ENCODE measurements at places on chromosomes 1 and 21.

DNA sequence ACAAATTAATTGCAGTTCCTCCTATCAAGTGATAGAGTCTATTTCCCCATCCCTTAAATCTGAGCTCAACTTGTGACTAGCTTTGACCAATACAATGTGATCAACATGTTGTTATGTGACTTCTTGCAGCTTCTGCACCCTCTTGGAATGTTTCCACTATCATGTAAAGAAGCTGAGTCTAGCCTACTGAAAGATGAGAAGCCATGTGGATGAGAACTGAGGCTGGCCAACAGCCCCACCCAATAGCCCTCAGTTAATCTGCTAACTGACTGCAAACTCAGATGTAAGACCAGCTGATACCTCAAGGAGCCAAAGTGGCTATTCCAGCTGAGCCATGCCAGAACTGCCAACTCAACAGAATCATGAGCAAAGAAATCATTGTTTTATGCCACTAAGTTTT is 44.0 kb downstream of the LYST start:
- no peak for DNase-seq

DNA sequence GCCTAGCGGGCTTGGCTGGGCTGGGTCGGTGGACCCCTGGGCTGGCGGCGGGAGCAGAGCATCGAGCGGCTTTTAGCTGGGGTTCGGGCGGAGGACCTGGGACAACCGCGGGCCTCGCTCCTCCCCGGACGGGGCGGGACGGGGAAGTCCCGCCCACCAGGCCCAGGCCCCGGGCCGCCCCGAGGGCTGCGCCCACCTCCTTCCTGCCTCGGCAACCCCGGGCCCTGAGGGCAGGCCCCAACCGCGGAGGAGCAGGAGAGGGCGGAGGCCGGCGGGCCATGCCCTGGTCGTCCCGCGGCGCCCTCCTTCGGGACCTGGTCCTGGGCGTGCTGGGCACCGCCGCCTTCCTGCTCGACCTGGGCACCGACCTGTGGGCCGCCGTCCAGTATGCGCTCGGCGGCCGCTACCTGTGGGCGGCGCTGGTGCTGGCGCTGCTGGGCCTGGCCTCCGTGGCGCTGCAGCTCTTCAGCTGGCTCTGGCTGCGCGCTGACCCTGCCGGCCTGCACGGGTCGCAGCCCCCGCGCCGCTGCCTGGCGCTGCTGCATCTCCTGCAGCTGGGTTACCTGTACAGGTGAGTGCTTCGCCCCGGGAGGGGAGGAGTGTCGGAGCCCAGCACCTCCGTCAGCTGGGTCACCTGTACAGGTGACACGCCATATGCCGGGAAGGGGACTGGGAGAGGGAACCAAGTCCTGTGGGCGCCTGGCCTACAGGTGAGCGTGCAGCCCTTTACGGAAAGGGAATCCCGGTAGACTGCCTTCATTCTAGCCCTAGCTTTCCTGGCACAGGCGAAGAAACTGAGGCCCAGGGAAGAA is at the start of gene XKR8:
TSS of gene XKR8 (plus strand) at position 182 of the 812 bp plus-strand sequence. CDS start at position 279, 97 bp downstream.
- DNase-seq: peak; percentile 80

DNA sequence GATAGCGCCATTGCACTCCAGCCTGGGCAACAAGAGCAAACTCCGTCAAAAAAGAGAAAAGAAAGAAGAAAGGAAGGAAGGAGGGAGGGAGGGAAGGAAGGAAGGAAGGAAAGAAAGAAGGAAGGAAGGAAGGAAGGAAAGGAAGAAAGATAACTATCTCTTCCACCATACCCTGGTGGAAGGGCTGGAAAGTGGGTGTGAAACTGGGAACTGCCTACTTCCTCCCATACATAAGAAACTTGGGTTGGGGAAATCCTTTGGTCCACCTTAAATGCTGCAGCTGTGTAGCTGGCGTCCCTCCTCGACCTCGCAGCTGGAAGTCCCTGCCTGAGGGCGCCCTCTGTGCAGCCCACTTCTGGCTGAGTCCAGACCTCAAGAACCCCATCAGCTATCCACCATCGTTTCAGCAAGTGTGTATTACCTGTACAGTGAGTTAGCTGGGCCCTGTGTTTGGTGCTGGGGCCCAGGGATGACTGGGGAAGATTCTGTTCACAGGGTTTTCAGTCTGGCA is 4.6 kb upstream of the FAM167B start:
- no peak for DNase-seq

GRCh38 chr1:228095938-228096337 is 7.2 kb downstream of the C1orf35 start:
- no peak for DNase-seq

DNA sequence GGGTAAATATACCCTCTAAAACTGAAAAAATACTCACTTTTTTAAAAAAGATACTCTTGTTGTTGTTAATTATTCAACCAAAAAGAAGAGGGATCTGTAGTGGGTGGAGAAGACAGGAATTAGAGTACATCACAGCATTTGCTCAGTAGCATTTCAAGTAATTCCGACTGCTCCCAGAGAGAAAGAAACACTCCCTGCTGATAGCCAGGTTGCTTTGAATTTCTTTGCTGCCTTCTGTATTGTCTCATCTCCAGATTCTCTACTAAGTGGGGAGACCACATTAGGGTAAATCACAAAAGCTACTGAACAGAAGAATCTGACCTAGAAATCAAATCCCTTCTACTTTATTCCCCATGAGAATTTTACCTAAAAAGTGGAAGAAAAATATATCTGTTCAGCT is 661.1 kb downstream of the BRINP3 start:
- DNase-seq: no peak

DNA sequence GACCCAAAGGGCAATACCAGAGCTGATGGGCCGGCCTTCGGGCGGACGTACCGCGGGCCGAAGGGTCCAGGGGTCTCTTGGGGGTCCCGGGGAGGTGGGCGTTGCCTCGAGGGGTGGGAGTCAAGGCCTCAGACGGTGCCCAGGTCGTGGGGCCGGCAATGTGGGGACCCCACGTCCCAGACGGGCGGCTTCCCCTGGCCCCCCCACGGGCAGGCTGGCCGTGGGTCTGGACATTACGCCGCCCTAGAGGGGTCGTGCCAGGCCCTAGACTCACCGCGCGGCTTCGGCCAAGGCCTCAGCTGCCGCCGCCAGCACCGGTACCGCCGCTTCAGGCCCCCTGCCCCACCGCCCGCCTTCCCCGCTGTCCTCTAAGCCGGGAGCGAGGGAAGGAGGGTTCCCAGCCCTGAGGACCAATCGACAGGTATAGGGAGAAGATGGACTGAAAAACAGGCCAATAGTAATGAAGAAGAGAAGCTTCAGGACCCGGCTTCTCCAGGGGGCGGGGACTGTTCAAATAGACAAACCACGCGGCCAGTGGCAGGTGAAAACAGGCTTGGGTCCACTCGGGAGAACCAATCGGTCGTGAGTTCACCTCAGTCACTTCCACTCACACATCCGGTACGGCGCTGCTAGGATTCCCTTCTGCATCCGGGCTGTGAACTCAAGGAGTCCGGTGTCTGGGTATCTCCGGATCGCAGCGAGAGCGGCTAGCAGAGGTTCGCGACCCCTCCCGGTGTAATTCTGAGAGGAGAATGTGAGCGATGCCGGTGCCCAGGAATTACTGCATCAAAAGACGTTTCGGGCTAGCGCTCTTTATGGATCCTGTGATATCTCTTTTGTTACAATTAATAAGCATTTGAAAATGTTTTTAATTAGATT is at the start of gene MTOR:
TSS of gene MTOR (minus strand) at position 381 of the 879 bp plus-strand sequence. CDS start 3,142 bp downstream, outside the sequence.
- DNase-seq: peak; percentile 90

GRCh38 chr21:46153247-46154154 is 1.9 kb downstream of the FTCD start:
- DNase-seq: peak; percentile 25

DNA sequence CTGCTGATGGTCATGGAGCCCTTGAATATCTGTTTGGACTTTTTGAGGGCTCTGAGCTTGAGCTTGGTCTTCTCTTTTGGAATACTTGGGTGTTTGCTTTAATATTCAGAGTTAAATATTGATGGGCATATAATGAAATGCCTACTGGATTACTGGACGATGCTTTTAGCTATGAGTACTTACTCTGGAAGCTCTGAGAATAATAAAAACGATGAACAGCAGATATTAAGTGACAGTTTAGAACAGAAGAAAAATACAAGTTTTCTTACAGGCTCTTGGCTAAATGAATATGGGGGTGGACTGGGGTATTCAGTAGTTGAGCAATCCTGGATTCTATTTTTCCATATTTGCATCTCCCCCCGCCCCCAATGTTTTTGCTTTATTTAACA is 20.7 kb downstream of the GALNT2 start:
- no peak for DNase-seq

- DNase-seq: no peak
Observed at GRCh38 chr1:35453031-35453430, 104.2 kb downstream of the KIAA0319L start.

DNA sequence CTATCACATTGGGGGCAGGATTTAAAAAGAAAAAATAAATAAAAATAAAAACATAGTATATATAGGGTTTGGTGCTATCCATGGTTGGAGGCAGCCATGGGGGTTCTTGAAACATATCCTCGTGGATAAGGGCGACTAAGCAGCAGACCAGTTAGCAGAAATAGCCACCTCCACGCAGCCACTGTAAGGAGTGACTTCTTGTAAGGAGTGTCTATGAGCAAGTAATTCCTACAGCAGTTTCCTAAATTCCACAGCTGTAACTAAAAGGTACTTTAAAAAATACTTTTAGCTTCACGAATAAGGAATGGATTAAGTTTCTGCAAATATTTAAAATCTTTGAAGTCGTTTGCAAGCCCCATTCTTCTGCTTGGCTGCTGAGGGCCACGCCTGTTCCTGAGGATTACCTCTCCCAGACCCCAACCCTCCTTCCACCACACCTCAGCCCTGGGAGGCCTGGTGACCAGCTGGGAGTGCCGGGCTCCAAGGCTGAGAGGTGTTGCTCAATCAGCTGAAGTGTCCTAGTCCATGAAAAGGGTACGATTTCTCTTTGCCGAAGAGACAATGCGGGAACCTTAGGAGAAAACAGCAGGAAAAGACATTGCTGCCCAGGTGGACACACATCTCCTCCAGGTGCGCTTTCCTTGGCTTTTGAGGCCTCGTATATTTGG is 115.3 kb downstream of the ADSS2 start:
- no peak for DNase-seq

DNA sequence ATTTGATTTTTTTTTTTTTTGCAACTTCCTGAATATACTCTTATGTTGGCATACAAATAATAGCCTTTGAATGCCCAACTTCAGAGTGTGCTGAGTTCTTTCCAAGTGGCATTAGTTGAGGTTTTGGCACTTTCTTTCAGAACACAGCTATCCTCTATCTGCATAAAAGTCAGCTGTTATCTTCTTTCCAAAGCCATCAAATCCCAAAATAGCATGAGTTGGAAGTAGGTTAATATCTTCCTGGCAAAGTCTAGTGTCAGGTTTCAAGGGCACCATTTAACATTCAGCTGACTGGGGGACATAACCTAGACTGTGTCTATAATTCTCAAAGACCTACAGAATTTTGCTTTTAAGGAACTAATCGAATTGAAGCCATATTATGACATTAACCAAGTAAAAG is 223.9 kb downstream of the PLPP3 start:
- no peak for DNase-seq

GRCh38 chr1:234605983-234606783 is 3.8 kb downstream of the IRF2BP2 start:
- DNase-seq: no peak

GRCh38 chr1:247576514-247576913 is 11.6 kb upstream of the OR2G2 start:
- DNase-seq: no peak

DNA sequence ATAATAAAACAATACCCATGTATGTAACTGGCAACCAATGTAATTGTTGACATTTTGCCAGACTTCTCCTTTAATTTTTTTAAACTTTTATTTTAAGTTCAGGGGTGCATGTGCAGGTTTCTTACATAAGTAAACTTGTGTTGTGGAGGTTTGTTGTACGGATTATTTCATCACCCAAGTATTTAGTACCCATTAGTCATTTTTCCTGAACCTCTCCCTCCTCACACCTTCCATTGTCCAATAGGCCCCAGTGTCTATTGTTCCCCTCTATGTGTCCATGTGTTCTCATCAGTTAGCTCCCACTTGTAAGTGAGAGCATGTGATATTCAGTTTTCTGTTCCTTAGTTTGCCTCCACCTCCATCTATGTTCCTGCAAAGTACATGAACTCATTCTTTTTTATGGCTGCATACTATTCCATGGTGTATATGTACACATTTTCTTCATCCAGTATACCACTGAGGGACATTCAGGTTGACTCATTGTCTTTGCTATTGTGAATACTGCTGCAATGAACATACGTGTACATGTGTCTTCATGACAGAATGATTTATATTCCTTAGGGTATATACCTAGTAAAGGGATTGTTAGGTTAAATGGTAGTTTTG is 6.7 kb downstream of the DEPDC1 start:
- no peak for DNase-seq

GRCh38 chr1:13922466-13923110 is 222.6 kb downstream of the PRDM2 start:
- DNase-seq: no peak

GRCh38 chr1:14189381-14189780 is 409.1 kb upstream of the KAZN start:
- no peak for DNase-seq

GRCh38 chr1:14666373-14666772 is 67.9 kb downstream of the KAZN start:
- no peak for DNase-seq

DNA sequence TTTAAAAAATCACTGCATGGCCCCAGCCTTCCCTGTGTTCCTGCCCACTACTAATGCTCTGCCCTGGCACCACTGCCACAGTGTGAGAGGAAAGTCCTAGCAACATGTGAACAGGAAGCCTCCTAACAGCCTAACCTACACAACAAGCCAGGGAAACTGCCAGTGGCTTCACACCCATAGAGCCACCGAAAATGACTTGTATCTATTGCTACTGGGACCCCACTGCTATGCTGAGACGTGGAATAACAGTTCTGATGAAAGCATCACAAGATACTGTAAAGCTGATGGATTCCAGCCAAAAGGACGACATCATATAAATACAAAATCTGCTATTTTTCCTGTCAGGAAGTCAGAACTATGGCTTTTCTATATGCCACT is 74.9 kb downstream of the JAK1 start:
- DNase-seq: no peak

GRCh38 chr1:21272540-21272939 is 17.7 kb downstream of the ECE1 start:
- no peak for DNase-seq

GRCh38 chr1:148362626-148363438 is 120.3 kb downstream of the PPIAL4G start:
- no peak for DNase-seq

- no peak for DNase-seq
Observed at GRCh38 chr1:114540272-114540671, 29.3 kb upstream of the TRIM33 start.

DNA sequence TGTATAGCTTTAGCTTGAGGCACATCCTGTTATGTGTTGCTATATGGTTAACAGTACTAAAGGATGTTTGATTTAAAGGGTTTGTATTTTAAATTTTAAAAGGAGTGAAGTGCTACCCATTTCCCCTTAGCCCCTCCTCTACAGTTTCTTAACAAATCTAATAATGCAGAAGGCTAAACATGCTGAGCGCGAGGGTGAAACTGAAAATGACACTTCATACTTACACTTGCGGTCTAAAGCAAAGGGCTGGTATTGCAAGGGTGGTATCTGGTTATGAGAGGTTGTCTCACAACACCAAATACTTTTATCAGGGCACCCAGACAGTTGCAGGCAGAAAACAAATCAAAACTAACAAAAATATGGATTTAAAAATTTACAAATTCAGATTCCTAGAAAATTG is 172.3 kb downstream of the SIPA1L2 start:
- DNase-seq: no peak

GRCh38 chr21:39484711-39485276 is 33.0 kb downstream of the SH3BGR start:
- no peak for DNase-seq

- DNase-seq: no peak
Observed at GRCh38 chr1:233523047-233523446, 90.9 kb upstream of the KCNK1 start.

All from activated CD4-positive, CD25-positive, alpha-beta regulatory T cell (primary cell).